ENCODE measurements at places on chromosomes 2 and 18.

GRCh38 chr2:151756820-151757219, 22.5 kb upstream of the NEB start:
- ATAC-seq, result no peak

DNA sequence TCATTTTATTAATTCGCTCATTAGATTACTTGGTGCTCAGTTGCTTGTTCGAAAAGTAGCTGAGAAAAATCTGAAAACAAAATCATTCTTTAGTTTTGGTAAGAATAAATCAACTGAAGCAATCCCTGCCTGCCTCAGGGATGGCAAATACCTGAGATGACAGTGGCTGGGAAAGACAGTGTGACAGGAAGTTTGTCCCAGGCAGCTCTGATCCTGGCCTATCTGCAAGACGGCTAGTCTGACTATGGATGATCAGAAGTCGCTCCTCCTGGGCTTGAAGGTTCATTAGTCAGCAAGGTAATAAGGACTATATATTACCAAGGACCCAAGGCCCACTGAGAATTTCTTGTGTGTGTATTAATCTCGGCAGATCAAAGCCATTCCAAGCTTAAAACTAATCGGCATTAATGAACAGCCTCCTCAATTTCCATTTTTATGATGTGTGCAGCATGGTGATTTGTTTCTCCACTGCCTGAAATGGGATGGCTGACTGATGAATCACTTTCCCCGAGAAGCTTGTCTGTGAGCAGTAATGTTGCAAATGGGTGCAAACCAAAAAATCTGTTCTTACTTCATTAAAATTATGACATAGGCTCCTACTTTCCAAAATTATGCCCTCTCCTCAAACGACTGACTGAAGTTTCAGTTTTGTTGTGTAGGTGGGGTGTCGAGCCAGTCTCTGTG, 199.9 kb downstream of the ACTR3 start:
- ATAC-seq, result no peak

DNA sequence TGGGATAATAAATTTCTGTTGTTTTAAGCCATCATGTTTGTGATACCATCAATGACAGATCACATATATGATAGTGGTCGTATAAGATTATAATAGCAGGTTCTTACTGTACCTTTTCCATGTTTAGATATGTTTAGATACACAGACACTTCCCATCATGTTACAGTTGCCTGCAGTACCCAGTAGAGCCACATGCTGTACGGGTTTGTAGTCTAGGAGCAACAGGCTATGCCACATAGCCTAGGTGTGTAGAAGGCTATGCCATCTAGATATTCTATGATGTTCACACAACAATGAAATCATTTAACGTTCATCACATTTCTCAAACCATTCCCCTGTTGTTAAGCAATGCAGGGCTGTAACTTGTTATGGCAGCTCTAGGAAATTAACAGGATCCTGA, 132.9 kb upstream of the SH3BP4 start:
- no peak for ATAC-seq

DNA sequence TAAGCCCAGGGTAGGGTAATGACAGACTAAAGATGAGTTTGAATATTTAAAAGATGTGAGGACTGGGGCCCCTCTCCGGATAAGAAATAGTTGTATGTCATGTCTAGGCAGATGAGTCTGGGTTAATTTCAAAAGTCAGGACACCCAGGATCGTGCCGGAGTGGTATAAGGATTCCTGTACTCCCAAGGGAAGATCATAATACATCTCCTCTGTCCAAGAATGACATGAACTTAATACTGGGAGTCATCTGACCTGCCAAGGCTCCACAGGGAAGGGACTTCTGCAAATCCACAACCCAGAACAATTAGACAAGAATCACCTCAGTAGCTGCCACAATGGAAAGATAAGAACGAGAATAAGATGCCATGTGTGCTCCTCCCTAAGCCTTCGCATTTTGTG, 17.1 kb downstream of the RPRM start:
- no peak for ATAC-seq

DNA sequence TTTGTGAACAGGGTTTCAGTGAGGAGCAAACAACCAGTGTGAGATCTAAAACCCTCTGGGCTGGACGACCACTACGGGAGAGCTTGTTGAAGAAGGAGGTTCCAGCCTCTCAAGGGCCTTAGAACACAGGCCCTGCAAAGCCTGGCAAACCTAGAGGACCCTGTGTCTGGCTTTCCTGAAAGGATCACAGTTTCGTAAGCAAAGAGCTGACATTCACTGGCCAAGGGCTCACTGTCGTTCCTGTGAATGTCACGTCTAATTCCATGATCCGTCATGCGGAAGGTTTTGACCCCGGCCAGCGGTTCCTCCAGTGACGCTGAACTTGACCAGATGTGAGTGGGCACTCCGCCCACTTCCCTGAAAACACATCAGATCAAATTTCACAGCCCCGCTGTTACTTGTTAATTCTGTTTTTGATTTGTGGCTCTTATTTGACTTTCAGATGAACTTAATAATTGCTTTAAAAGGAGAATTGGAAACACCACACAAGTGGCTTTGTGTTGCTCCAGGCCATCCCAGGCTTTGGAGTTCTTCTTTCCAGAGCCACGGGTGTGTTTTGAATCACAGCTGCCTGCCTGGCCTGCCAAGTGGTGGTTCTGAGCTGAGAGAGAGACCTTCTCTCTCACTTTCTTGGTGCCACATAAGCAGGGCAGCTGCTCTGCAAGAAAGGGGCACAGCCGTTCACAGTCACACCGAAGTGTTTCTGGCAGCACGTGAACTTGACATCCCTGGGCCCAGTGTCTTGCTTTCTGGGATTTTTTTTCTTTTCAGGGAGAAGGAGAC, 308.4 kb downstream of the NDUFA10 start:
- ATAC-seq, result no peak

DNA sequence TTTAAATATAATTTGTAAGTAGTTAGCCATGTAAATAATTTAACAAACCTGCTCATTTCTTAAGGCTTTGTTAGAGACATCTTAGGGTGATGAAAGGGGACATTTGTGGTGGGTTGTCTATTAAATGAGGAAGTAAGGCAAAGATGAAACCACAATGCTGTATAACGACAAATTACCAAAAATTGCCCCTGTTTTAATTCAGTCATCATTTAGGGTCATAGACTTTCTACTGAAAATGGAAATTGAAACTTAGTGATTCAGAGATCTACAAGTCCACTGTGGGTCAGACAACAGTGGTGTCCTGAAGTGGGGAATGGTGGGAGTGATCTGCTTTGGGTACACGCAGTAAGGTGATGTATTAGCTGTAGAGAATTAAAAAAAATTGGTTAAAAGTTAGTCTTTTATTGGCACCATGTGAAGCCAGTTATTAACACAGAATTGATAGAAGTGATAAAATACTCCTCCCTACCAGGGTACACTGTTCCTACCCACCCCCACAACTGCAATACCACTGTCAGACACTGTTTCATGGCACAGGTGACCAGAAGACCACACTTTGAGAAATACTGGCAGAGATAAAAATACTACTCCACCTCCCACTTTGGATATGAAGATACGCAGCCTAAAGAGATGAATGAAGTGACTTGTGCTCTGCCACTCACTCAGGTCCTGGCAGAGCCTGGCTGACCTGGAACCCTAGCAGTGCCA, 13.4 kb downstream of the CERS6 start:
- ATAC-seq, result no peak

DNA sequence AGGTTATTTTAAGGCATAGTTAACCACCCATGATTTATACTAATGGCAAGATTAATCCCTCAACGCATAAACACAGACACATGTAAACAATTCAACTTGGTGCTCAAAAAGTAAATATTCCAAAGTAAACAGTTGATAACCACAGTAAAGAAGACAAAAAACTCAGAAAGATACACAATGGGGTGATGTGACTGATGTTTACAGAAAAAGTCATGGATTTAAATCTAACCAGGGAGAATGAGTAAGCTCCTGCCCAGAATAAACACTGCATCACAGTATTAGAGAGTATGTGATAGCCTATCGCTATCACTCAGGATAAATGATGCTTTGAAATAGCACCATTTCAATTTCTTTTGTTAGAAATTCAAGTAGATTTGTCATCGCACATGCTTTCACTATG, 49.3 kb downstream of the HIBCH start:
- ATAC-seq, result no peak

GRCh38 chr2:55163274-55163721, 68.8 kb downstream of the CLHC1 start:
- ATAC-seq, result no peak

DNA sequence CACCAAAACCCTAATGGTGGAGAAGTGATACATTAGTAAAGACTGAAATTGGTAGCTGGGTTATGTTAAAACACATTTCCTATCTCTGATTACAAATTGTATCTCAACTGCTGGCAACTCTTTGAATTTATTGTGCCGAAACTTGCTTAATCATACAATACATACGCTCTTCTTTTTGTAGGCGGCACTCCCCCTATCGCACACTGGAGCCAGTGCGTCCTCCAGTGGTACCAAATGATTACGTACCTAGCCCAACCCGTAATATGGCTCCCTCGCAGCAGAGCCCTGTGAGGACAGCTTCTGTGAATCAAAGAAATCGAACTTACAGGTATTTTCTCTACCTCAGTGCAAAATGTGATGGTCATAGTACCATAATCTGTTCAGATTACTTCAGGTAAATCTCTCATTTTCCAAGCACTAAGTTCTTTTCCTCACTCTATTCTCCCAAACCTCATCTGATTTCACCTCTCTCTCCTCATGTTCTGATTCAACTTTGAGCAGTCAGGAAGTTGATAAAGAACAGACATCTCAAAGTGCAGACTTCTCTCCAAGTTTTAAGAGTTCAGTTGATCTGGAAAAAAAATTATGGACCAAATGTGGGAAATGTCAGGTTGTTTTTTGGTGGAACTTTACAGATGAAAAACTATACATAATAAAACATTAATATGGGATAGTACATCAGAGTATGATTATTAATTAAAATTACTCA, 66.5 kb downstream of the ABI2 start:
- ATAC-seq, result no peak

- ATAC-seq, result no peak
Observed at GRCh38 chr2:3450385-3451010, 68.8 kb downstream of the ADI1 start.

- no peak for ATAC-seq
Observed at GRCh38 chr2:124318913-124319312, 293.8 kb downstream of the CNTNAP5 start.

DNA sequence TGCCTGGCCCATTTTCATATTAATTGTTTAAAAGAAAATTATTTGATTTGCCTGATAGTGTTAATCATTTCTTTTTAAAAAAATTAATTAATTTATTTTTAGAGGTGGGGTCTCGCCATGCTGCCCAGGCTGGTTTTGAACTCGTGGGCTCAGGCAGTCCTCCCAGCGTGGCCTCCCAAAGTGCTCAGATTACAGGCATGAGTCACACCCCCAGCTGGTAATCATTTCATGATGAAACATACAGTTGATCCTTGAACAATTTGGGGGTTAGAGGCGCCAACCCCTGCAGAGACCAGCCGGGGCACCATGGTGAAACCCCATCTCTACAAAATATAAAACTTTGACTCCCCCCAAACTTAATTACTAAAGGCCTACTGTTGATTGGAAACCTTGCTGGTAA, 7.9 kb downstream of the GPN1 start:
- no peak for ATAC-seq

GRCh38 chr2:6412533-6413091, 453.1 kb downstream of the CMPK2 start:
- ATAC-seq, result no peak

DNA sequence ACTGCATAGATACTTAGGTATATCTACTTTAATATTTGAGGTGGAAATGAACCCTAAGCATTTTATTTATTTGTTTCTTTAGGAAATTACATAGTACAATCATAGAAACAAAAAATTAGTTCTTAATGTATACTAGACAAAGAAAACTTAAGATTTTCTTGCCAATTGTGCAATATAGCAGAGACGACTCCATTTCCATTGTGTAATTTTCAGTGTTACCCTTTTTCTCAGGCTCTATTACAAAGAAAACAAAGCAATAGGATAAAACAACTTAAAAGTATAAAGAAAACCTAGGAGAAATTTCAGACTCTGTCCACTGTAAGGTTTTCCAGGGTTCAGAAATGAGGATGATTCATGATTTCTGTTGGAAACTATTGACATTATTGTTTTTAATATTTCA, 89.0 kb upstream of the SERTAD2 start:
- ATAC-seq, result no peak

GRCh38 chr2:200306931-200307723, 634 bp downstream of the SPATS2L start:
- ATAC-seq, result peak; percentile 71

DNA sequence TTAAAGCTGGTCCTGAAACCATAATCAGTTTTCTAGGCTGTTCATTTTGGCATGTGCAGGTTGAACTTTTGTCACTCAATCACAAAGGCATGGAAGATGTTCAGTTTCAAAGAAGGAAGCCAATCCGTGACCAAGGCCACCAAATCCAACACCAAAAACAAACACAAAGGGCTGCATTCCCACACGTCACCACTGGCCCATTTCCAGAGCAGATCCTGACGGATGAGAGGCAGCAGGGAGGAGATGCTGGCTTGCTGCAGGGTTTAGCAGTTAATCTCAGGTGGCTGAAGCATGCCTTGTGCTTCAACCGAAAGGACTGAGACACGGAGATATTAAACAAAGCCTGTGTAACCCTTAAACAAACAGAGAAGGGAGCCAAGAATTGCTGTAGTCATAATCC, 191.9 kb upstream of the CTAGE1 start:
- ATAC-seq, result no peak

GRCh38 chr2:189613650-189614420, 33.2 kb upstream of the SLC40A1 start:
- no peak for ATAC-seq

DNA sequence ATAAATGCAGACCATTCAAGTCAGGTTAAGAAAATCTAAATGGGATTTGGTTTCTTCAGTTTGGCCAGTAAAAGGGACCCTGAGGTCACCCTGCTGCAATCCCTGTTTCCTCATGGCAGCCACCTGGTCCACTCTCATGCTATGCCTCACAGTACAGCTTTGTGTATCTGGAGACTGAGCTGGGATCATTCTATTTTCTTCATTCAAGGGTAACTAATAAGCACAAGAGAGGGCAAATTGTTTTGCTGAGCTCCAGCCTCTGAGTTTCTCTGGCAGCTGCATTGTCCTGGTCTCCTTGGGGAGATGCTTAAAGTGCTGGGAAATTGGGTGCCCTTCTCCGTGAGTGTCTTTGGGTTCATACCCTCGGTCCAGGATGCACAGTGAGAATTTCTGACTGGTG, 18.5 kb upstream of the BCL2L11 start:
- no peak for ATAC-seq

Data from activated T-helper 17 cell treated with anti-CD3 and anti-CD28 coated beads, Interleukin-2, amount 50 U/mL, for 72 hours (primary cell).